Thoracic aorta (tissue), 2 donors: ENCODE measurements at places on chromosomes 2 and 18. TPM values are rescaled to one million over a fixed set of nuclear protein-coding genes. Genes with fewer than 3 reads are reported as not detected.

Gene ANKRD30BL
- not detected for total RNA-seq

Gene SKOR2
- not detected for total RNA-seq

Gene XDH
- total RNA-seq: not detected

GRCh38 chr2:16395601-16396000 lies 270.0 kb downstream of the CYRIA start:
- no peaks in the 10 kb centered on the region for H3K27me3 ChIP-seq
- no peak overlapping the region for H3K27ac ChIP-seq
- no peak overlapping the region for H3K4me3 ChIP-seq
- H3K4me1 ChIP-seq: no peaks in the 10 kb centered on the region
- no peak for DNase-seq

GRCh38 chr2:120747706-120748105 lies 12.0 kb downstream of the GLI2 start:
- peaks cover 9% of the 10 kb centered on the region for H3K4me1 ChIP-seq
- no peak overlapping the region for H3K27ac ChIP-seq
- H3K27me3 ChIP-seq: no peaks in the 10 kb centered on the region
- no peak overlapping the region for H3K4me3 ChIP-seq
- H3K36me3 ChIP-seq: no peaks in the 10 kb centered on the region

- H3K27me3 ChIP-seq: no peaks in the 10 kb centered on the region
- no peak overlapping the region for H3K4me3 ChIP-seq
- no peak for DNase-seq
- no peak overlapping the region for H3K27ac ChIP-seq
- H3K4me1 ChIP-seq: no peaks in the 10 kb centered on the region
- peaks cover 15% of the 10 kb centered on the region for H3K36me3 ChIP-seq
These were observed 40.6 kb downstream of the DHX57 start for GRCh38 chr2:38835015-38835601.

GRCh38 chr2:212227755-212228154 lies 310.8 kb downstream of the ERBB4 start:
- H3K4me3 ChIP-seq: peak overlapping the region; percentile 22
- no peaks in the 10 kb centered on the region for H3K27me3 ChIP-seq
- no peak for DNase-seq
